Stimulated activated CD8-positive, alpha-beta memory T cell treated with anti-CD3 and anti-CD28 coated beads, Interleukin-2, amount 100 ng/mL, for 48 hours (primary cell): ENCODE measurements at places on chromosomes 5 and 9.
A peak's percentile ranks its signal among the peaks of the same experiment; 100 is the strongest.

GRCh38 chr5:39606591-39606990 lies 181.8 kb upstream of the DAB2 start:
- DNase-seq = no peak

- DNase-seq = no peak
Observed at GRCh38 chr5:171542525-171543140, 123.2 kb downstream of the FGF18 start.

DNA sequence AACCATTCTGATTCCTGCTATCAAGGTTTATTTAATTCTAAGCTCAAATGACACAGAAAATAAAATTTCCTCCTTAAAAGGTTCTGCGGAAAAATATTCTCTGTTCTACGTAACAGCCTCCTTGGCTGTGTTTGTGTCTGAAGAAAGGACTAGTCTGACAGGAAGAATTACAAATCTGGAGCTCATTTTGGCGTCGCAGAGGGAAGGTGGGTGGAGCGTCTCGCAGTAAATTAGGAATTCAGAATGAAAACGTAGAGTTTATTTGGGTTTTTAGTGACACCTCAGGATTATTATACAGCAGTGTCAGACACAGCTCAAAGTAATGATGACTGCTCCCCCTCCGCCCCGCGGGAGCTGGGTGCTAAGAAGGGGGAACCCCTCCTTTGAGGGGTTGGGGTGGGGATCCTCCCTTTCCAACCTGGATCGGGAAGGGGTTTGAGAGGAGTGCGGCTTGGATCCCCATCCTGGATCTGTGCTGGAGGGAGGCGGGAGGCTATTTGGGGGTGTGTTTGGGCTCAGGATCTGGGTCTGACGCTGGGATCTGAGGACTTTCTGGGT lies 933 bp upstream of the TGFBR1 start:
- DNase-seq = no peak

DNA sequence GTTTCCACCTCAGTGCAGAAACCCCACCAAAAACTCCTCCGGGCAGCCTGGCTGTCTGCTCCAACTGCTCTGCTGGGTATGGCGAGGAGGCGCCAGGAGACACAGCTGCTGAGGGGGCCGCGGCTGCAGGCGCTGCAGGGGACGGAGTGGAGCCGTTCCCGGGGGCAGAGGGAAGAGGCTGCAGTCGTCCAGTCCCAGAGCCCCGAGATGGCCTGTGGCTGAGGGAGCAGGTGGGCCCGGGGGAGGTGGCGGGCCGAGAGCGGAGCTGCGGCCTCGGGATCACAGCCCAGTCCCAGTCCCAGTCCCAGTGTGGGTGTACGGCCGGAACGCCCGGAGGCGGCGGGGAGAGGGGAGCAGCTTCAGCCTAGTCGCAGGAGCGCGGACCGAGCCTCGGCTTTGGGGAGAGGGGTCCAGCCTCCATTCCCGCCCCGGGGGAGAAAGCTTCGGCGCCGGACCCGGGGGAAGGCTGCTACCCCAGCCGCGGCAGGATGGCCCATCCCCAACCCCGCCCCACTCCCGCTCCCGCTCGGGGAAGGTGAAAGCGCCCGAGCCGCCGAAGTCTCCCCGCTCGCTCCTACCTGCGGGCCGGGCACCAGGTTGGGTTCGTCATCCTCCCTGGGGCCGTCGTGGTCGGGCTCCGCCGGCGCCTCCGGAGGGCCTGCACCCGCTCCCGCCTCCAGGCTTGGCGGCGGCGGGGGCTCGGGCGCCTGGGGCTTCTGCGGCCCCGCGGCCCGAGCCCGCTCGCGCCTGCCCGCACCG lies 513 bp downstream of the FAM193B start:
- DNase-seq = peak; percentile 21

- DNase-seq = no peak
Observed at GRCh38 chr9:18184401-18184800, 289.6 kb upstream of the ADAMTSL1 start.

- DNase-seq = no peak
Observed at GRCh38 chr5:117812861-117813260, 1175.5 kb downstream of the DTWD2 start.

- no peak for DNase-seq
Observed at GRCh38 chr5:103340717-103341388, 82.3 kb downstream of the MACIR start.

- DNase-seq = no peak
Observed at GRCh38 chr9:95025213-95026147, 292.0 kb downstream of the FANCC start.

- no peak for DNase-seq
Observed at GRCh38 chr5:148833122-148833521, 6.7 kb downstream of the ADRB2 start.

DNA sequence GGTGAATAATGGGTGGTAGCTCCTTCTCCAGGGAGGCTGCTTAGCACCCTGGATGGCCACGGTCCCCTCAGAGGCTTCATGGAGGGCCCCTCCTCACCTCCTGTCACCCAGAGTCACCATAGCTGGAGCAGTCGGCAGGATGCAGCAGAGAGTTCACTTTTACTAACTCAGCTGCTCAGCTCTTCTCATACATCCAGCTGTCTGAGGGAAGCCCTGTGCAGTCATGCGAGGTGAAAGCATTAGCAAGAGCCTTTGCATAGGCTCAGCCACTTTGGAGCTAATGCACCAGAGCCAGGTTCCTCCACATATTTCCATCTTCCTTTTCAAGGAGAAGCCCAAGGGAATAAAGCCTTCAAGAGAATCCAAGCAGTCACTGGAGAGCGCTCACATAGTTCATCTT lies 499.2 kb downstream of the BNC2 start:
- no peak for DNase-seq

- DNase-seq = no peak
Observed at GRCh38 chr5:135425641-135426040, 21.5 kb downstream of the DCANP1 start.

DNA sequence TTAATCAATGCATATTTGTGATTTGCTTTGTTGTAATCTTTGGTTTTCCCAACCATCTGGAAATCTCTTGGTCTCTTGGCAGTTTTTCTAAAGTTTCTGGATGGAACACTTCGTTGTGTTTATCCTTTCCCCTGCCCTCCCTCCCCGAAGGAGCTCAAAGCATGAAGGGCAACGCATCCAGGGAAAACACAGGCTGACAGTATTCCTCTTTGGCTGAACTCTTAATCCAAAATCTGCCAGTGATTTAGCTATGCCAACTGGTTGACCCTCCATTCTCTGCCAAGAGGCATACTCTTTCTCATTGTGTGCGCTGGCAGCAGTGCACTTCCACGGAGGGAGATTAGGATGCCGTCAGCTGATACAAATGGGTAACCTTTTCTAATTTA lies 20.5 kb downstream of the ZBTB34 start:
- no peak for DNase-seq

- DNase-seq = no peak
Observed at GRCh38 chr9:76732341-76732958, 31.8 kb upstream of the PCA3 start.

- DNase-seq = no peak
Observed at GRCh38 chr5:163424836-163425235, 12.6 kb upstream of the CCNG1 start.

- no peak for DNase-seq
Observed at GRCh38 chr5:56896763-56897162, 12.6 kb upstream of the SETD9 start.

DNA sequence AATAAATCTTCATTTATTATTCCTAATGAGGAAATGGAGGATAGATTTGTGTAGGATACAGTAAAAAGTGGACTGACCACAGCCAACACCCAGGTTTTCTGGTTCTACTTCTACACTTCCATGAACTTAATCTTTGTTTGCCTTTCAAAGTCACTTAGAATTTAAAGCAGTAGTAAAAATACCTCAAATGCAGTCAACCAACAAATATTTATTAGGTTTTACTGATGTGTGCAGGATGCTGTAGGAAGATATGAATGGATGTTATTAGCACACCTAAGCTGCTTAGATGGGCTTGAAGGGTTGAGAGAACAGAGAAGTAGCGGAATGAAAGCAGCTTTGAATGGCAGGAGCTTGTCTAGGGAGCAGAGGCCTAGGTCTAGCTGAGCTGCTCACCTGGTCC lies 201.1 kb downstream of the PALM2AKAP2 start:
- DNase-seq = no peak

DNA sequence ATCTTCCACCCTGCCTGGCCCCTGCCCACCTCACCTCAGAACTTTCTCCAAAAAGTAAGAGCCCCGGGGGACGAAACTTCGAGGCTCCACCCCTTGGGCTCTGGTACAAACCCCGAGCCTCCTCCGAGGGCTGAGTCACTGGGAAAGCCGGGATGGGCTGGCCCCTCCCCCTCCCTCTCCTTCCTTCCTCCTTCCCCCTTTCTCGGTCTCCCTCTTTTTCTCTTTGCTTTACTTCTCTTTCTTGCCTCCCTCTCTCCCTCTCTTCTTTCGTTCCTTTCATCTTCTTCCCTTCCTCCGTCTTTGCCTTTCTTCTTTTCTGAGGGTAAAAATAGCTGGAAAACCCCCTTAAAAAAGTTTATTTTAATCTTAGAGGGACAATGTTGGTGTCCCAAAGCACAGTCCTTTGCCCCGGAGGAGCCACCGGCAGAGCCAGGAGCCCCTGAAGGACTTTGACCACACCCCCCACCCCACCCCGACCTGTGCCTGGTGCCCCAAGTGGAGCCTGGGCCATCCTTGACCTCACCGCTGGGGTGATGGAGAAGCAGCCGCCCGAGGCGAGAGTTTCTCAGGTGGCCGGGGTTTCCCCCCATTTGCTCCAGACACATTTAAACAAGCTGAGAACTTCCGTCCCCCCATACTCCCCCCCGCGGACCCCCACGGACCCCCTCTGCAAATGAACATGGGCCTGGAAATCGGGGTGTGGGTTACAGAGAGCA lies 5.7 kb upstream of the NOTCH1 start:
- DNase-seq = no peak

DNA sequence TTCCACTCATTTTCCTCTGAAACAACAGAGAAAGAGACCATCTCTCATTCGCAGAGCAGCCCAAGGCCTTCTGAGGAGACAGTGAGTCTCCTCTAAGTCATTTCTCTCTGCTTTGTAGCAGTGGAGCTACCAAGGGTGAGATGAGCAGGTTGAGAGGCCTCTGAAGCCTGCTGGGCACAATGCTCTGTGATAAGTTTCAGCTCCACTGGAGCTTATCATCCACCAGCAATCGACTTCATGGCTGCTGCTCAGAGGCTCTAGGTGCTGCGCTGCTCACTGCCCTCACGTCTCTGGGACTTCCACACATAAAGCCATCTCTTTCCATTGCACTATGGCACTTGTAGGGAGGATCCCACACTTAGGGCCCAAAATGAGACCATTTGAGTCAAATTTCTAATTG lies 96.3 kb downstream of the CMYA5 start:
- no peak for DNase-seq

- DNase-seq = no peak
Observed at GRCh38 chr5:72280581-72281069, 39.4 kb downstream of the MRPS27 start.
